Omental fat pad (tissue), 4 donors: ENCODE measurements at places on chromosomes 5 and 9. TPM values are rescaled to one million over a fixed set of nuclear protein-coding genes. Genes with fewer than 3 reads are reported as not detected.

OTP gene
- total RNA-seq, result not detected

SIT1 gene
- total RNA-seq, result 1.1 TPM

ZFP37 gene
- 2.3 TPM for total RNA-seq

OR1L1 gene
- total RNA-seq, result not detected

SPINK13 gene
- not detected for total RNA-seq

CYLC2 gene
- not detected for total RNA-seq

TRIM7 gene
- 0.84 TPM for total RNA-seq

MEGF10 gene
- total RNA-seq, result 0.74 TPM

SLC24A2 gene
- total RNA-seq, result not detected

TEX48 gene
- total RNA-seq, result not detected

PCDHA8 gene
- 0.24 TPM for total RNA-seq

TAF11L3 gene
- total RNA-seq, result not detected

TYRP1 gene
- total RNA-seq, result not detected

NEURL1B gene
- 86.5 TPM for total RNA-seq

BARX1 gene
- total RNA-seq, result not detected

LCN2 gene
- total RNA-seq, result not detected

NSG2 gene
- not detected for total RNA-seq

SCGB3A2 gene
- not detected for total RNA-seq

CER1 gene
- total RNA-seq, result not detected

CHMP5 gene
- total RNA-seq, result 55.3 TPM

MZB1 gene
- 4.1 TPM for total RNA-seq

DPYSL3 gene
- total RNA-seq, result 78.0 TPM

YIPF5 gene
- 30.5 TPM for total RNA-seq
